ENCODE measurements at places on chromosomes 7 and 10.

- DNase-seq = no peak
Measured at GRCh38 chr10:4088354-4089066, 303.5 kb upstream of the KLF6 start.

GRCh38 chr7:55546814-55547213 is 25.5 kb downstream of the VOPP1 start:
- DNase-seq = peak; percentile 87

DNA sequence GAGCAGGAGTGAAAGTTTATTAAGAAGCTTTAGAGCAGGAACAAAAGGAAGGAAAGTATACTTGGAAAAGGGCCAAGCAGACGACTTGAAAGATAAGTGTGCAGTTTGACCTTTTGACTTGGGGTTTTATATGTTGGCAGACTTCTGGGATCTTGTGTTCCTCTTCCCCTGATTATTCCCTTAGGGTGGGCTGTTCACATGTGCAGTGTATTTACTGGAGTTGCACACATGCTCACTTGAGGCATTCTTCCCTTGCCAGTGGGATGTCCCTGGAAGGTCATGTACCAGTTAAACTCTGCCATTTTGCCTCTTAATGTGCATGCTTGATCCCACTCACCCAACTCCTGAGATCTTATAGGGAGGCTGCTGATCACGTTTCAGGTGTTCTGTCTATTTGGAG is 23.4 kb upstream of the ARHGAP12 start:
- no peak for DNase-seq

DNA sequence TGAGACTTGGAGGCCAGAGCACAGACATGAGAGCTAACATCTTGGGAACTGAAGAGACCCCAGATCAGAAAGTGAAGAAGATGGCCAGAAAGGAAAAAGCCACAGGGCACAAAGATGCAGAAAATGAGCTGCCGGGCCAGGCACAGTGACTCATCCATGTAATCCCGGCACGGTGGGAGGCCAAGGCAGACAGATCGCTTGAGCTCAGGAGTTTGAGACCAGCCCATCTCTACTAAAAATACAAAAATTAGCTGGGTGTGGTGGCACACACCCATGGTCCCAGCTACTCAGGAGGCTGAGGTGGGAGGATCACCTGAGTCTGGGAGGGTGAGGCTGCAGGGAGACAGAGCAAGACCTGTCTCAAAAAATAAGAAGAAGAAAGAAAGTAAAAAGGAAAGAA is 81.4 kb upstream of the MGMT start:
- DNase-seq = no peak

DNA sequence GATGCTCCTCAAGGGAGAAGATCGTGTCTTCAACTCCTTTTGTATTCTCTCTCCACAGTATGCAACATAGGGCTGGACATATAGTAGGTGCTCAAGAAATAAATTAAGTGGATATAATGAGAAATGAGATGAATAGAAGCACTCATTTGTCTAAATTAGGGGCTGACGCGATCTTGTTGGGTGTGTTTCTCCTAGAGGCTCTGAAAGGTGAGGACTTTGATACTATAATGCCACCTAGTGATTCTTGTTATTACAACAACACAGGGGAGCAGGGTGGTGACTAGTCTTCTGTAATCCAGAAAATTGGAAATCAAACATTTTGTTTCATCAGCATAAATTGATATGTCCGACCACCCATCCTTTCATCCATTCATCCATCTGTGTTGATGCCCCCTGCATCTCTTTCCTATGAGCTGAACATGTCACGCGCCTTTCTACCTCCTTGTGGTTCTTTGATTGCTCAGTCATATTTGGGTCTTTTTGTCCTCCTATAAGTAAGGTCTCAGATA is 3.5 kb upstream of the CFAP58 start:
- no peak for DNase-seq

DNA sequence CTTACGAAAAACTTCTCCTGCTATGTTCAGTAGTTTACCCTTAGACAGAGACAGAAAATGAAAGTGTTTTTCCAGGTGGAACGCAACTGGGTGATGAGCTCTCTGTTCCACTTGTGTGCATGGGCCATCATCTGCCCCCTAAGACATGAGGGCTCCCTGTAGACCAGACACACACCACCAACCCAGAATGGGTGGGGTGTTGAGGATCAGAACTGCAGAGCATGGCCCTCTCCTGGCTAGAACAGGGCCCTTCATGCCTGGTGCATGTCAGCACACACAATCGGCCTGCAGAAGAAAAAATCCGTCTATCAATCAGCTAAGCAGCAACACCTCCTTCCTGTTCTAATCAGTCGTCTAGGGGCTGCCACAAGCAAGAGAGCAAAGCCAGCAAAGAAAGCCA is 186.2 kb upstream of the INHBA start:
- DNase-seq = no peak

GRCh38 chr10:8794860-8795259 is 740.4 kb downstream of the GATA3 start:
- no peak for DNase-seq

- DNase-seq = no peak
Measured at GRCh38 chr7:4102231-4102841, 579.8 kb upstream of the FOXK1 start.

- no peak for DNase-seq
Measured at GRCh38 chr10:75165684-75166622, 44.6 kb upstream of the VDAC2 start.

DNA sequence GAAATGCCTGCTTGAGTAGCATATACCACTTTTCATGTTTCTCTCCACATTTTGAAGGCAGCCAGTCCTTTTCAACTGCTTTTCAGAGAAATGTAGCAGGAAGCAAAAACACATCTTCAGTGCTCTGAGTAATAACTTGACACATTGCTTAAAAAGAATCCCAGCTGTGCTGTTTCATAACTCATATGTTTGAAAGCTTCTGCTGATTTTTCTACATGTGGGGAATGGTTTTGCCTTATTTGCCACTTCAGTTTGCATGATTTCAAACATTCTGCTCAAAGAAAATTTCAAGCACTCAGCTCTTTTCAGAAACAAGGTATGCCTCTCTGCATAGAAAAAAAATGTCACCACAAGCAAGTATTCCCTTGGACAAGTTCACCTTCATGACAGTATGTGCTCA is 732.8 kb downstream of the POM121L12 start:
- no peak for DNase-seq

GRCh38 chr10:98267069-98267893 is 713 bp downstream of the LOXL4 start:
- peak; percentile 44 for DNase-seq

- DNase-seq = no peak
Measured at GRCh38 chr10:87658858-87659555, 671 bp upstream of the PAPSS2 start.

- no peak for DNase-seq
Measured at GRCh38 chr10:15361131-15361530, 10.0 kb downstream of the FAM171A1 start.

DNA sequence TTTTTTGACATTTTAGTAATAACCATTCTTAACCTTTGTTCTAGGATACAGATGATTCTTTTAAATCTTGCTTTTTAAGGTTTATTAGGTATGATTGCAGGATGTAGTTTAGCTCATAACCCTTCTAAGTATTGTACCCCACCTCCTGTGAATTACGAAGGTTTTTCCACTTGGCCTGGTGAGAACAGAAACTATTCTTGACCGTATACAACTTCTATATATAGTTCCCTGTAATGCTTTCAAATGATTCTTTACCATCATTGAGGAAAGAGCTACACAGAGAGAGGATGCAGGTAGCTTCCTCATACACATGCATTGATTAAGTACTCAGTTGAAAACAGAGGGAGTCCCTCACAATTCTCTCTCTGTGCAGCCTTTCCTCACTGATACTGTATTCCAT is 86.3 kb downstream of the PALS2 start:
- no peak for DNase-seq

- no peak for DNase-seq
Measured at GRCh38 chr7:82224529-82224928, 219.0 kb downstream of the CACNA2D1 start.

GRCh38 chr7:16271355-16271915 is 149.9 kb downstream of the CRPPA start:
- no peak for DNase-seq

GRCh38 chr10:125144693-125145623 is 15.4 kb downstream of the CTBP2 start:
- DNase-seq = no peak

- DNase-seq = peak; percentile 33
Measured at GRCh38 chr7:106417273-106417902, 132.6 kb upstream of the NAMPT start.

DNA sequence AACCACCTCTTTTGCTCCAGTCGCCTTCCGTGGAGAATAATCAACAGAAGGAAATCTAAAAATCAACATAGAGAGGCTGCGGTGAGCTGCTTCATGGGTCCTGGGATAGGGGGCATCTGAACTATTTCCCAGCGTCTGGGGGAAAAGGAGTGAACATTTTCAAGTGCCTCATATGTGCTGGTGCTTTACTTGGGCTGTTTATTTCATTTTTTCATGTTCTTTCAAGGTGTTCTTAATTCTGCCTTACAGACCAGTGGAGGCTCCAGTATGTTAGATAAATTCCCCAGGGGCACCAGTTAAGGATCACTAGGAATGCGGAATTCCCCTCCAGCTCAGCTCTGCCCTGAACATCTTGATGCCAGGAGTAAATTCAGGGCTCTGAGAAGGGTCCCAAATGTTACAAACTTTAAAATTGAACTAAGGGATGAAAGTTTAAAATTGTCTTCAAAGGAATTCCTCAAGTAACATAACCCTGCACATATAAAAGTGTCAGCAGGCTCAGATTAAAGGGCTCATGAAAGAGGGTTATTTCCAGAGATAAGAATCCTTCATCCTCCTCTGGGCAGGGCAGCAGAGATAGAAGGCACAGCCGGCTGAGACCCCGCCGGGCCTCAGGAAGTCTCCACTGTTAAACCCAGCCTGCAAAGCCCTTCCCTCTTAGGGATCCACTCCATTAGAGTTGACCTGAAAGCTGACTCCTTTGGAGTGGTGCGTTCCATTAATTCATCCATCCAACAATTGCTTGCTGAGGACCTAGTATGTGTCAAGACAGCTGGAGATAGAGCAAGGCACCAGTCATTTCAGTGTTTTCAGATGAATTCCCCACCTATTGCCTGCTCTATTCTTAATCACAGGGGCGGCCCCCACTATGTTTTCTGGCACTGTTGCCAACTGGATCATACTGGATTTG is 345.8 kb downstream of the KCNMA1 start:
- DNase-seq = no peak

GRCh38 chr7:82163586-82163985 is 280.0 kb downstream of the CACNA2D1 start:
- DNase-seq = no peak

DNA sequence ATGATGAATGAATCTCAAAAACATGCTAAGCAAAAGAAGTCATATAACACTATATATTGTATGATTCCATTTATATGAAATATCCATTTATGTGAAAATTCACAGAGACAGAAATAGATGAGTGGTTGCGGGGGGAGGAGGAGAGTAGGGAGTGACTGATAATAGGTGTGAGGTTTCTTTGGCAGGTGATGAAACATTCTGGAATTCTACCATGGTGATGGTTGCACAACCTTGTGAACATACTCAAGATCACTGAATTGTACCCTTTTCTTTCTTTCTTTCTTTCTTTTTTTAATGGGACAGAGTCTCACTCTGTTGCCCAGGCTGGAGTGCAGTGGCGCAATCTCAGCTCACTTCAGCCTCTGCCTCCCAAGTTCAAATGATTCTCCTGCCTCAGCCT is 10.7 kb downstream of the SVOPL start:
- DNase-seq = no peak

- DNase-seq = no peak
Measured at GRCh38 chr7:153616711-153617325, 435.4 kb upstream of the DPP6 start.

DNA sequence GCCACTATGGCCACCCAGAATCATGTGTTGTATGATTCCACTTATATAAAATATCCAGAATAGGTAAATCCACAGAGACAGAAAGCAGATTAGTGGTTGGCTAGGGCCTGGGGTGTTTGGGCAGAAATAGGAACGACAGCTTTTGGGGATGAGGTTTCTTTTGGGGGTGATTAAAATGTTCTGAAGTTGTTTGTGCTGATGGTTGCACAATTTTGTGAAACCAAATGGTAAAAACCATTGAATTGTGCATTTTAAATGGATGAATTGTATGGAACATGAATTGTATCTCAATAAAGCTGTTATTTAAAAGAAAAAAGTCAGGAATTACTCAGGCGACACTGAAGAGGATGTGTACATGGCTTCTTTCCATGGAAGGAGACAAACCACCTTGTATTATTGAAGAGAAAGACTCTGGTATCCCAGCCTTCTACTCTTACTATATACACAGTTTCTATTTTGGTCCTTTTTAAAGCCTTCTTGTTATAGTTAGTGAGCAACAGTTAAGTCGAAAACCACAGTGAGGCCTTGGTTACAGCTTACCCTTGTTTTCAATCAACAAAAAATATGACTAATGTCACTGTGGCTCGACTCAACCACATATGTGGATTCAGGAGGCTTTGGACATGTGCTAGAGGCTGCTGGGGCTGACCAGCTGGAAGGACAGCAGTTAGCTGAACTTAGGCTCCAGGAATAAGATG is 57.1 kb upstream of the KMT2E start:
- no peak for DNase-seq

DNA sequence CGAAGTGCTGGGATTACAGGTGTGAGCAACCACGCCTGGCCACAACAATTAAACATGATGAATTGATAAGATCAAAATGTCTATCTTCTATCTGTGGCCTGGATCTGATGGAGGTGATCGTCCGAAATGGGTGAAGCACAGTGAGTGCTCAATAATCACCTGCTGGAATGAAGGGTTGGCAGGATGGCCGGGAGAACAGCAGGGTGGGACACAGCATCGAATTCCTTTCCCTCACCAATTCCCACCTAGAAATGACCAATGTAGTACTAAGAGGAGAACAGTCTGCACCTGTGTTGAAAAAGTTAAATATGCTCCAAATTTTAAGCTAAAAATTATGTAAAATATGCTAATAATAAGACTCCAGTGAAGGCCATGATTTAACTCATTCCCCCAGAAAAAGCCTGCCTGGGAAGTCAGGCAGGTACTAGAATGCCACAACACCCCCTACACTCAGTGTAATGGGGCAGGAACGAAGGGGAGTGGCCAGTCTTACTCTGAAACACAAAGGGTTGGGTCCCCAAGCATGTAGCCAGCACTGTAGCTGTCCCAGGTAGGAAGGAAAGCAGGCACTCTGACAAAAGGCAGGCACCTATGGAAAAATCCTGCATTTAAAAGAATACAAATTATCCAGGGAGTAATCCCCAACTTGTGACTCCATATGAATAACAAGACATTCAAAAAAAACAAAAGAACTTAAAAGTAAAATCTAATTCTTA is 110.3 kb downstream of the VPS41 start:
- DNase-seq = no peak

GRCh38 chr7:108455998-108456677 is at the start of gene NRCAM:
Gene NRCAM (minus strand): TSS chr7:108456436. CDS start chr7:108240064, 216,372 bp downstream.
- peak; percentile 38 for DNase-seq

- DNase-seq = no peak
Measured at GRCh38 chr10:19628767-19629560, 187.3 kb upstream of the PLXDC2 start.

DNA sequence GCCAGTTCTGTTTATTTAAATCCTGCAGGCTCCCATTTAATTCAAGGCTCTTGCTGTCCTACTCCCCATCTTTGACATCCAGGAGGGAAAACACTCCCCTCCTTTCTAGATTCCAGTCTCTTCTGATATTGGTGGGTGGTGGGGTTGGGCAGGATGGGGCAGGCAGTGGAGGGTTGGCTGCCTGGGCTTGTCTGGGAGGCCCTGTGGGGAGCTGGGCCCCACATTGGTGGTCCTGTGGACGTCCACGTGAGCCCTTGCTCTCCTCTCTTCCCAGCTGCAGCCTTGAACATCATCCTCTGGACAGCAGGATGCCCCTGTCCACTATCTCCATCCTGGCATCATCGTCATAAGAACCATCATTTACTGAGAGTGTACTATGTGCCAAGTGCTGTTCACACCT is 108.9 kb upstream of the PCBD1 start:
- DNase-seq = no peak

All from right lobe of liver (tissue), 6 donors.